ENCODE measurements at places on chromosomes 1 and 21. TPM values are rescaled to one million over a fixed set of nuclear protein-coding genes. Genes with fewer than 3 reads are reported as not detected.

- no peak for DNase-seq
- peaks cover 2% of the 10 kb centered on the region for H3K36me3 ChIP-seq
- no peak overlapping the region for H3K27ac ChIP-seq
- no peaks in the 10 kb centered on the region for H3K27me3 ChIP-seq
Measured at GRCh38 chr1:161915051-161915503, 108.6 kb downstream of the OLFML2B start.

SLC35F3 gene
- not detected for total RNA-seq

NUP210L gene
- not detected for total RNA-seq

DNA sequence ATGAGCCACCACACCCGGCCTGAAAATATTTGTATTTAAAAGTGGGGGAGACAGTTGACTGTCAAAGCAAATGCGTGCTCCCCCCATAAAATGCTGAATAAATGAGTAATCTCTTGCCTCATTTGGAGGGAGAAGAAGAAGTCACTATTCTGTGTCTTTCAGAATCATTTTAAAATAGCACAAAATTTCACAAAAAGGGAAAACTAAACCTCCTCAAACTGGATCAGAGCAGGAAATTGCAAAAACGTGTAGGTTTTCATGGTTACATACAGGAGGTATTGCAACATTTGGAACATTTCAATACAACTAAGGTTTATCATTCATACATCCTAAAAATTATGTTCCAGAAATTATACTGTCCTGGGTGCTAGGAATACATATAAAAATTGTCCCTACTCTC is 13.6 kb downstream of the MTF1 start:
- H3K27ac ChIP-seq = no peak overlapping the region
- no peaks in the 10 kb centered on the region for H3K4me1 ChIP-seq
- H3K27me3 ChIP-seq = no peaks in the 10 kb centered on the region
- DNase-seq = no peak
- H3K36me3 ChIP-seq = peaks cover 15% of the 10 kb centered on the region
- no peak overlapping the region for H3K4me3 ChIP-seq

LMX1A gene
- 0.07 TPM for total RNA-seq

GRCh38 chr1:180981596-180982387 is 40.9 kb downstream of the STX6 start:
- no peak overlapping the region for H3K27ac ChIP-seq
- no peaks in the 10 kb centered on the region for H3K27me3 ChIP-seq
- DNase-seq = no peak

ICOSLG gene
- 0.51 TPM for total RNA-seq

- H3K4me1 ChIP-seq = no peaks in the 10 kb centered on the region
- no peak for DNase-seq
- no peaks in the 10 kb centered on the region for H3K36me3 ChIP-seq
- no peak overlapping the region for H3K27ac ChIP-seq
- no peak overlapping the region for H3K4me3 ChIP-seq
Measured at GRCh38 chr1:41745022-41745421, 173.7 kb downstream of the HIVEP3 start.

GRCh38 chr1:77833521-77834100 is 54.2 kb downstream of the MIGA1 start:
- H3K27ac ChIP-seq = no peak overlapping the region
- no peaks in the 10 kb centered on the region for H3K27me3 ChIP-seq
- no peaks in the 10 kb centered on the region for H3K4me1 ChIP-seq
- DNase-seq = no peak
- H3K4me3 ChIP-seq = no peak overlapping the region

PTGS2 gene
- total RNA-seq = not detected

METTL25B gene
- 8.1 TPM for total RNA-seq

GRCh38 chr1:206521694-206522402 is 14.5 kb downstream of the RASSF5 start:
- no peaks in the 10 kb centered on the region for H3K27me3 ChIP-seq
- peaks cover 28% of the 10 kb centered on the region for H3K4me1 ChIP-seq
- H3K4me3 ChIP-seq = no peak overlapping the region
- H3K27ac ChIP-seq = no peak overlapping the region

DNA sequence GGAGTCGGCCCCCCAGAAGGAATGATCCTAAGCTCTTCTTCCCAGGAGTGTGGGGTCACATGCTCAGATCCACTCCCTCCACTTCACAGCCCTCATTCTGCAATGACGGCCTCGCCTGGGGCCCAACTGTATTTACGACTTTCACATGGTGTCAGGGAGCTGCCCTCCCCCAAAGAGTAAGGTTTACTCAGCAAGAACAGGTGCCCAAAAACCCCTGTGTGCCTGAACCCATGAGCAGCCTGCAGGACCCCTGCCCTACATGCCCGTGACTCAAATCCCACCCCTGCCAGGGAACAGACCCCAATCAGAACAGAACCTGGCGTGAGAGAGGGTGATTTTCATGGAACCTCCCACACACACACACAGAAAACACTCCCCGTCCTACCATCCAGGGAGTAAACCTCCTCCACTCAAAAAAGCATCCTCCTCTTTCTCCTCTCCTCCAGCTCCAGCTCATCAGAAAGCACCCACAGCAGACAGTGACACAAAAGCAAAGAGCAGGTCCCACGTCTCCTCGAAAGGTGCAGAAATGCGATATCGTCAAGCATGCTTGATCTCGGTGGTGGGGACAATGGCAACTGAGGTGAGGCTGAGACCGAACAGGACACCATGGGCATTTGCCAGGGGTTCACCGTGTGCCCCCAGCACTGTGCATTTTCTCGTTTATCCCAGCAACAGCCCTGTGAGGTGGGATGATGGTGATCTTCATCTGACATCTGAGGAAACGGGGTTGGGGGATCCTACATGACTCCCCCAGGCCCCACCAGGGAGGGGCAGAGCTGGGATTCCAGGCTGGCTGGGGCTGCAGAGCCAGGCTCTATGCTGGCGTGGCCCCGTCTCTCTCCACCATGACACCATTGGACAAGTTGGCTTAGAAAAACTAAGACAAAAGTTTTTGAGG is 397.9 kb downstream of the NPHP4 start:
- H3K27ac ChIP-seq = no peak overlapping the region
- H3K4me3 ChIP-seq = no peak overlapping the region
- DNase-seq = no peak
- peaks cover 23% of the 10 kb centered on the region for H3K4me1 ChIP-seq
- H3K27me3 ChIP-seq = no peaks in the 10 kb centered on the region

ZNF697 gene
- total RNA-seq = 7.1 TPM

C4BPA gene
- total RNA-seq = 32.1 TPM

DNA sequence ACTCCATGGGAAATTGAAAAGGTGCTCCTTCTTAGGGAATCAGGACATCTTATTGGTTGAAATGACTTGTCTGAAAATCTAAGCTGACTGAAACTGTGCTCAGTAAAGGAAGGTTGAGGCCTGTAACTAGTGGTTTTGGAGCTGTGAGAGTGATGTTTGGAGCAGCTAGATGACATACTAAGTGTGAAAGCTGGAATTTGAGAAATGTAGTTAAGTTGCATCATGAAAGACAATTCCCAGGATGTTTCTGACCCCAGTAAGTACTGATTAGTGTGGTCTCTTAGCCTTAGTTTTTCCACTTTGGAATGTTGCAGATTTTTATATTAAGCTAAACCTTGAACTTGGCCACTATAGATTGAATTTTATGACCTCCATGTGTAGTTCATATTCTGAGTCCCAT is 154.9 kb downstream of the PAPPA2 start:
- no peaks in the 10 kb centered on the region for H3K36me3 ChIP-seq
- H3K27me3 ChIP-seq = no peaks in the 10 kb centered on the region
- H3K4me3 ChIP-seq = no peak overlapping the region
- no peaks in the 10 kb centered on the region for H3K4me1 ChIP-seq

DNA sequence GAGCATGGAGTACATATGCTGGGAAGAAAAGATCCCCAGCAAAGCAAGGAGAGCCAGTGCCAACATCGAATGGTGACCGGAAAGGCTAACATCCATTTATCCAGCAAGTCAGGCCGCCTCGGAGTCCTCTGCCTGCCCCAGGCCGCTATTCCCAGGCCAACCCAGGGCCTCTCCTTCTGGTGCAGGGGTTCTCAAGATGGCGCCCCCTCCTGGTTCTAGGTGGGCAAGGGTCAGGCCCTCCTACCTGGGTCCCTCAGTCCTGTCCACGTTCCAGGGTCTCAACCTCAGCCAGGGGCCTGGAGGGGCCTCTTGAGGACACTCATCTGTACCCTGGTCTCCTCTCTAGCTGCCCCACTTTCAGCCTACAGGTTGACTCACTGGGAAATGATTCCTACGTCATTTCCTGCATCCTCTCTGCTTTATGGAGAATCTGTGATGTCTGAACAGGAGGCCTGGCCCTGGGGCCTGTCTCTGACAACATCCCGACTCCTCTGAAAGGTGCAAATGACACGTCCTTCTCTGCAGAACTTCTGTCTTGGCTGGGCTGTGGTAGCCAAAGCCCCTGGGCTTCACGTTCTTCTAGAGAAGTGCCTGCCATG is 145.3 kb downstream of the PSMG1 start:
- no peak for DNase-seq
- H3K36me3 ChIP-seq = no peaks in the 10 kb centered on the region
- no peaks in the 10 kb centered on the region for H3K27me3 ChIP-seq

TBX19 gene
- 0.31 TPM for total RNA-seq

LCK gene
- 0.83 TPM for total RNA-seq

CDC14A gene
- 4.9 TPM for total RNA-seq

DNA sequence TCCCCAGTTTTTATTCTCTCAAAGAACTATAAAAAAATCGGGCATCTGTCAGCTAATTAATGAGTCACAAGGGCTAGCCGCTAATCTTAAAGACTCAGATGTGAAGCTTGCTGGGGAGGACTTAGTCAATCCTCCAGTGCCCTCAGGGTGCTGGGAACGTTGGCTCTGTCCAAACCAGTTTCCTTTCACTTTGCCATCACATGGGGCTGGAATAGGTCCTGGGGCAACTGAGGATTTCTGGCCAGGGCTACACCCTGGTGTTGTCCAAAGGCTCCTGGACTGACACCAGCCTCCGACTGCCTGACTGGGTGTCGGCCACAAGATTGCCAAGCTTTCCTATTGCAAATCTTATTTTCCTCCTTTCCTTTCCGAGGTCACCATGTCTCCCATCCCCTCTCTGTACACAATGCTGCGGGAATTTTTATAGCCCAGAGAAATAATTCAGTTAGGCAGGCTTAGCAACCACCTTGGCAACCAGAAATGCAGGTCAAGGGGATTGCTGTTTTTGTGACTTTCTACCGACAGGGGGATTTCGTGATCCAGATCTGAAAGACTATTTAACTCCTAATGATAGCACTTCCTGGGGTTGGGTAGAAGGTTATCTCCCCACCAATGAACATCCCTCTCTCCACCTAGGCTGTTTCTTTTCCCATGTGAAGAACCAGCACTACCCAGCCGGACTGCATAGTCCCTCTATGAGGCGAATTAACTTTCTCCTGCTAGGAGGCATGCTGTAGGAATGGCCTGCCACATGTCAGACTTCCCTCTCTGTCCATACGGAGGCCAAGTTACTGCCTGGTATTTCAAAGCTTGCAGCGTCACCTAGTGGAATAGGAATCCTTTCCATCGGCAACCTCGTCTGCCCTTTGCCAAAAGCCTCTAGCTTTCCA is 29.9 kb upstream of the CTBS start:
- H3K27ac ChIP-seq = no peak overlapping the region
- no peaks in the 10 kb centered on the region for H3K36me3 ChIP-seq
- 0 out of 2 replicates have a peak overlapping the region, but pooled peaks have one; percentile 5 for H3K4me3 ChIP-seq
- peaks cover 17% of the 10 kb centered on the region for H3K4me1 ChIP-seq

SMIM12 gene
- total RNA-seq = 41.3 TPM

- no peaks in the 10 kb centered on the region for H3K36me3 ChIP-seq
- H3K27ac ChIP-seq = no peak overlapping the region
- no peaks in the 10 kb centered on the region for H3K27me3 ChIP-seq
- H3K4me3 ChIP-seq = no peak overlapping the region
- no peak for DNase-seq
Measured at GRCh38 chr1:119364640-119365039, 3.9 kb upstream of the HAO2 start.

DNA sequence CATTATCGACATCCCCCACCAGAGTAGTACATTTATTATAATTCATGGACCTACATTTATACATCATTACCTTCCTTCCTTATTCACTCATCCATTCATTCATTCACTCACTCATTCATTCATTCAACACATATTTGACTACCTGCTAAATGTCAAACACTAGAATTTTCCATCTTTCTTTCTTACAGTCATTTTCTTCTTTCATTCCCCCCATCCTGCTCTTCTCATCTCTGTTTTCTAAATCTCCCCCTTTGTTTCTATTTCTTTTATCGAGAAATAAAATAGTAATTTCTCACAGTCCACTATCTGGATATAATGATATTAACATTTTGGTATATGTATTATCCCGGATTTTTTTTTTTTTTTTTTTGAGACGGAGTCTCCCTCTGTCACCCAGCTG is 27.8 kb upstream of the FMO3 start:
- no peak for DNase-seq
- H3K36me3 ChIP-seq = no peaks in the 10 kb centered on the region
- H3K27ac ChIP-seq = no peak overlapping the region
- no peaks in the 10 kb centered on the region for H3K27me3 ChIP-seq
- no peak overlapping the region for H3K4me3 ChIP-seq

DNA sequence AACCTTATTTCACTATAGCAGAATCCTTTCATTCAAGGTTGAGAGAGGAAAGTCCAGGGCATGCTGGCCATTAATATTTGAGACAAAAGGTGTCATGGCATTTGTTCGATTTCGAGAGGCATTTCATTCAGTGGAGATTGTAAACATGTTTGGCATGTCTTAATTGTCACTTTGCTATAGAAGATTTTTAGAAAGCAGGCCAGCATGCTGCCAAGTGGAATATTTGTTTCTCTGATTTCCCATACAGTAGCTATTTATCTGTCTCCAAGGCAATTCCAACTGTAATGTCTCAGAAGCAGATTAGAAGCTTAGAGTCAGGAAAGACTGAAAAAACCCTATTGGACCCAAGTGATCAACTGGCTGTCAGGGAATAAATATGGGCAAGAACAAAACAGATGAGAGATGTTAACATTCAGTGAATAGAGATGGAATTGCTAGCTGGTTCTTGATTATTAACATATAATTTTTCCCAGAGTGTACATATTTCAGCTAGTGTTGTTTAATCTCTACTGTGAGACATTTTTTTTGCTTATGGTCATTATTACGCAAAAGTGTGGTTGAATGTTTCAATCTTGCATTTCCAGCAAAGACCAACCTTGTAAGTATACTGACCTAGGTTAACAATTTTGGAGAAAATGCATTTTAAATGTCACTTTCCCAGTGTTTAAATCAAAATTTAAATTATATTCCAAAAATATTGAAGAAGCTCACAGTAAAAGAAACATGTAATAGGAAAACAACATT is 174.6 kb downstream of the KCNK2 start:
- H3K27ac ChIP-seq = no peak overlapping the region
- H3K36me3 ChIP-seq = no peaks in the 10 kb centered on the region
- H3K4me3 ChIP-seq = no peak overlapping the region
- no peak for DNase-seq
- no peaks in the 10 kb centered on the region for H3K27me3 ChIP-seq

Measured in HepG2 (cell line).